ENCODE measurements at places on chromosomes 1 and 21. TPM values are rescaled to one million over a fixed set of nuclear protein-coding genes. Genes with fewer than 3 reads are reported as not detected.
A peak's percentile ranks its signal among the peaks of the same experiment; 100 is the strongest.

The OR2G6 gene
- not detected for polyA plus RNA-seq

- no peak for DNase-seq
These were observed 465.8 kb downstream of the DSCAM start for GRCh38 chr21:40381111-40381510.

GRCh38 chr1:48730164-48730910 is 46.4 kb downstream of the BEND5 start:
- DNase-seq, result no peak

The KIRREL1 gene
- polyA plus RNA-seq, result 183 TPM

GRCh38 chr1:9239622-9240401 is 5.2 kb downstream of the H6PD start:
- no peak for DNase-seq

- no peak for DNase-seq
These were observed 4.9 kb downstream of the SH3BGRL3 start for GRCh38 chr1:26284597-26285347.

The TSTD1 gene
- 52.1 TPM for polyA plus RNA-seq

The LAMC1 gene
- 290 TPM for polyA plus RNA-seq

The ANGPTL1 gene
- 7.8 TPM for polyA plus RNA-seq

GRCh38 chr1:200240656-200241055 is 169.2 kb downstream of the ZNF281 start:
- DNase-seq, result no peak

The TNFRSF4 gene
- polyA plus RNA-seq, result 0.74 TPM

- no peak for DNase-seq
These were observed 7.9 kb upstream of the ERO1B start for GRCh38 chr1:236289492-236290131.

The CD52 gene
- polyA plus RNA-seq, result 5.3 TPM

The MRTO4 gene
- 30.5 TPM for polyA plus RNA-seq

DNA sequence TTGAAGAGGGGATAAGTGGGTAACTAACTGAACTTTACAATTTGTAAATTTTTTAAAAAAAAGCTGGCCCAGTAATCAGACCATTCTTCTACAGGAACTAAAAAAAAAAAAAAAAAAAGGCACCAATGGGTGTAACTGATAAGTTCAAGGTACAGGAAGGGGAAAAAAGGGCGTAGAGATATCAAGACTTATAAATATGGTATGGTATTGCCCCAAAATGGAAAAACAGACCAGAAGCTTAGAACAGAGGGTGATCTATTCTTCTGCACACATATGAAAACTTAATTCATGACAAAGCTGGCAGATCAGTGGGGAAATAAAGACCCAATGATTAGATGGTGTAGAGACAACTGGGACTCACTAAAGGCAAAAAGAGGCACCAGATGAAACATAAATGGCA is 58.9 kb downstream of the LHX4 start:
- no peak for DNase-seq

DNA sequence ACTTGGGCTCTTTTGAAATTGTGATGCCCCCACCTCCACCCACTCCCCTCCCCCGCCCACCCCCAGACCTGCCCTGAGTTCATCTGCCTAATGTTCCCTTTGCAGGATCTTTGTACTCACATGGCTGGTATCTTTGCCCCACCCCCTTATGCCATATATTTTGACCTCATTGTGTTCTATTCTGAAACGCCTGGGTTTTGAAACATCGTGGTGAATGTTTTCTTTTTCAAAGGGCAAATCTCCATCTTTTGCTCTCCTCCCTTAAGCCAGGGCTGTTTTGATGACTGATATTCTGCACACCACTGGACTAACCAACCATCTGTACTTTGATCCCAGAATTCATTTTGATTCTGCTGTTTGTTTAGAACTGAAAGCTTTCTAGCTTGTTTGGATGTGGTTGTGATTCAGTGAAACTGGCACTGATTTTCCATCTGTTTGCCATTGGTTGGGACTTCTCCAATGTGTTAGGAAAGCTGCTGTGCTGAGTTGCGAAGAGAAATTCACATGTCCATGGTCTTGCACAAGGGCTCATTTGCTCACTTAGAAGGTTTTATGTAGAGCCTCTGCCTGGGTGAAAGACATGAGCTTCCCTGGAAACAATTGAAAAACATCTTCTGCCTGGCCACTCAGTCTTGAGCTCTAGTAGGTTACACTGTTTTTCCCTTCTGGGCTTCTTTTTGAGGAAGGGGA is 16.5 kb downstream of the SMAP2 start:
- no peak for DNase-seq

The GREM2 gene
- polyA plus RNA-seq, result 0.95 TPM

DNA sequence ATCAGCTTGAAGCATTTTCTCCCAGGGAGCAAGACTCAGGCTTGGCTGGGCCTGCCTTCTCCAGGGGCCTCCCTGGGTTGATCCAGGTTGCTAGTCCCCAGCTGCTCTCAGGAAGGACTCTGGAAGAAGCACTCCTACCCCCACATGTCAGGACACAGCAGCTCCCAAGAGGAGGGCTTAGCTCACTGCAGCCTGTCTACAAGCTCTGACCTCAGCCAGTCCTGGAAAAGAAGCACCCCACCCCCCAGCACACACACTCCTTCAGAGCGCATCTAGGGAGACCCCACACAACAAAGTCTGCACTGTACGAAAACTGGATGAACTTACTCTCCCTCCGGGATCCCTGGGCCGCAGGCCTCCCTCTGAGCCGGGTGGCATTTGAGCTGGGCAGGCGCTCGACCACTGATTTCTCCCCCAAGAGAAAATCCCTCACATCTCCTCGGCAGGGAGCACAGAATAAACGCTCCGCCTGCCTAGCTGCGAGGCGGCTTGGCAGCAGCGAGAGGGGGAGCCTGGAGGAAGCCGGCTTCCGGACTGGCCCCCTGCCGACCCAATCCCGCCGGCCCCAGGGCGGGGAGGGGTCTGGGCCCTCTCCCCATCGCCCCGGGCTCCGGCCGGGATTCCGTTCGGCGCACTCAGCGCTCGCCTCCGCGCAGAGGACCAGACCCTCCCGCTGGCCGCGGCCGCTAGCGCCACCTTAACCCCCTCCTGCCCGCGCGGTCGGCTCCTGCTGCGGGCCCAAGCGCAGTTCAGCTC is at the start of gene KCNA2:
Gene KCNA2, minus strand, starts transcription at position 458 of the 756 bp plus-strand sequence. CDS start 1,576 bp downstream, outside the sequence.
- no peak for DNase-seq

The LRRC8B gene
- polyA plus RNA-seq, result 10.5 TPM

DNA sequence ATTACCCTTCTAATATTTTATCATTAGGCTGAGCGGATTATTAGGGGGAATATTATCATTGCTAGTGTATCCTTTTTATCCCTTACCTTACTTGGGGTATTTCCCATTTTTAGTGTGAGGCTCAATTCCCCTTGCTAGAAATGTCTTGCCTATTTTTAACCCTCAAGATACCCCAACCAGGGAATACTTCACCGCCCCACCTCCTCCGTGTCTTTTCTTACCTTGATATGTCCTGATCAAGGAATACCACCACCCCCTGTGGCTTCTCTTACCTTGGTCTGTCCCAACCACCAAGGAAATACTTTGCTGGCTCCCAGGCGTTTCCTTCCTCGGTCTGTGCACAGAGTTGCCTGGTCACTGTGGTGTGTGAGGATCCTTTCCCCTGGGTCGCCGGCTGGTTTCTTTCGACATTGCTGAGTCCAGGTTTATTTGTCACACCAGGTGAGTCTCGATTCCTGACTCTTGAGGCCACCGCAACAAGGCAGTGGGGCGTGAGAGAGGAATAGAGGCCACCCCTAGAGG is 57.8 kb downstream of the SERINC2 start:
- DNase-seq, result no peak

The FGR gene
- 1.7 TPM for polyA plus RNA-seq

- no peak for DNase-seq
These were observed 135.4 kb downstream of the PLXNA2 start for GRCh38 chr1:208108646-208109330.

- DNase-seq, result no peak
These were observed 81.6 kb upstream of the IFFO2 start for GRCh38 chr1:19038096-19038495.

DNA sequence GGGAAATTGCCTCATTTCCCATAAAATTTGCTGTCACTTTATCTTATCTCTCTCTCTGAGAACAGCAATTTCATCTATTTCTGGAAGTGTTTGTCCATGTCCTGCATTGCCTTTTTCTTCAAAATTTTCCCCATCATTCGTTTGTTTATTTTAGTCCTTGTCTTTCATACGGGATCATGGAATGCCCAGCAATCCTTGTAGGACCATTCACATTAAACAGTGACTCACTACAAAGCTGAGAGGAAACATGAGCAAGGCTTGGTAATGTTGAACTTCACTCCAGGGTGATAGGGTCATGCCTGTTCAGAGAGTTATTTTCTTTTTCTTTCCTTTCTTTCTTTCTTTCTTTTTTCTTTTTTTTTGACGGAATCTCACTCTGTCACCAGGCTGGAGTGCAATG is 32.2 kb upstream of the HNRNPU start:
- DNase-seq, result no peak

- no peak for DNase-seq
These were observed 4.8 kb upstream of the RPE65 start for GRCh38 chr1:68454534-68454933.

DNA sequence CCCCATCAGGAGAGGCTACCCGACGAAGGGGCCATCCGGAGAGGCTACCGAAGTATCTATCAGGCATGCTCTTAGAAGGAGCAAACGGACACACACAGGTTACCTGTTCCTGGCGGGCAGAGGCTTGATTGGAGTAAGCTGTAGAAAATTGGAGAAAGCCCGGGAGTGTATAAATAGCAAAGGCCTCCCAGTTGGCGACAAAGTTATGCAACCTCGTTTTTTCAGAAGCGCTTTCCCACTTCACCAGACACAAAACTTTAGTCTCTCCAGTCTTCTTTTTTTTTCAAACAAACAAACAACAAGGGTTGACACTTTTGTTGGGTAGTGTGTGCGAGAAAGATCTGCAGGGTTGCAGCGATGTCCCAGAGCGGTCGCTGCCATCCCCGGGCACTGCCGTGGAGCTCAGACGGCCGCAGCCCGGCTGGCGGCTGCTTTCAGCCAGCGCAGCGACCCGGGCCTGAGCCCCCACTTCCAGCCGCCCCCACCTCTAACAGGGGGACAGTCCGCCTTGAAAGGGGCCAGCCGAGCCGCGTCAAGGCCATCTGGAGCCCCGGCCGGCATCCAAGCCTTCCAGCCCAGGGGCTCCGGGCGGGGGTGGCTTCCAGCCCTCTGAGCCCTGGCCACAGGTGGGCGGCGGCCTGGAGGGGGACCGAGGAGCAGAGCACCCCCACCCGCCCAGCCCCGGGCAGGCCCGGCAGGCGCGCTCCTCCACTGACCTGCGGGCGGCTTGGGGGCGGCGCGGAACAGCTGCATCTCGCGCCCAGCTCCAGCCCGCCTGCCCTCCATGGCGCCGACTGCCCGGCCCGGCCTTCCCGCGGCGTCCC is 616 bp downstream of the MCOLN3 start:
- peak; percentile 18 for DNase-seq

- no peak for DNase-seq
These were observed 1009.3 kb upstream of the PRMT6 start for GRCh38 chr1:106047210-106047609.

The OR2T29 gene
- not detected for polyA plus RNA-seq

DNA sequence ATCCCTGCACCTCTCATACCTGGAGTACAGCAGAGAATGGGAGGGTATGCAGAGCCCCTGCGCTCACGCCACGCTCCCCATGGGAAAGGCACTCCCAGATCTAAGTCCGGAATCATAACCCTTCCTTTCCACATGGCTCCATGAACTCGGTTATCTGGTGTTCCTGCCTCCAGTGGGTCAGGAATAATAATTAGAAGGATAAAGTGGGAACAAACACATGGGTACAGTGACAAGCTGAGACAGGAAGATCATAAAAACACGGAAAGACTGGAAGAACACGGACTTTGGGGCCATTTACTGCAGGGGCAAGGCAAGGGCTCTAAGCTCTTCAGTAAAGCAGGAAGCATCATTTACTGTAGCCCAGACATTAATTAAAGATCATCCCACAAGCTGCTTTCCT is 48.6 kb downstream of the FOXO6 start:
- DNase-seq, result no peak

- no peak for DNase-seq
These were observed 315.4 kb downstream of the DSCAM start for GRCh38 chr21:40531431-40532110.

GRCh38 chr1:163205513-163205912 is 2.8 kb upstream of the RGS5 start:
- no peak for DNase-seq

The F5 gene
- 1.6 TPM for polyA plus RNA-seq

Measured in right renal cortex interstitium (tissue), 3 donors.